ENCODE measurements at places on chromosomes 11 and 22.

GRCh38 chr11:72331761-72332160 lies 87.8 kb upstream of the PHOX2A start:
- no peak for DNase-seq

- no peak for DNase-seq
Observed at GRCh38 chr11:3074912-3075589, 17.8 kb upstream of the CARS1 start.

- DNase-seq, result no peak
Observed at GRCh38 chr22:48702573-48703264, 1125.0 kb downstream of the BRD1 start.

- DNase-seq, result no peak
Observed at GRCh38 chr11:66476173-66476840, 3.9 kb upstream of the DPP3 start.

DNA sequence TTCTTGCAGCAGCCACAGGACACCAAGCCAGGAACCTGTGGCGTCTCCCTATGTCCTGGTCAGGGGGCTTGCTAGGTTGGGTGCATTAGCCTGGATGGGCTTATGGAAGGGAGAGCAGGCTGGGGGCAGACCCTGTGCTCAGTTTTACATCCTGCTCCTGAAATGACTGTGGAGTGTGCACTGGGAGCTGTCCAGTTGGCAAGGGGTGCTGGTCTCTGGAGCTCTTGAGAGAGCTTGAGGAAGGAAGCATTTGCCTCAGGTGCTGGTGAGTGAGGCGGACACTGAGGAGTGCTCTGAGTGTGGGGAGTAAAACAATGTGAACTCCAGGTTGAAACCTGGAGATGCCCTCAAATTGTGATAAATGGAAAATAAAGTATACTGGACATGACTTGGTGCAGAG lies 3.4 kb downstream of the SCGB1D4 start:
- DNase-seq, result no peak

- no peak for DNase-seq
Observed at GRCh38 chr11:93686812-93687211, 25.3 kb downstream of the CEP295 start.

- no peak for DNase-seq
Observed at GRCh38 chr22:38303974-38304373, 13.3 kb downstream of the CSNK1E start.

DNA sequence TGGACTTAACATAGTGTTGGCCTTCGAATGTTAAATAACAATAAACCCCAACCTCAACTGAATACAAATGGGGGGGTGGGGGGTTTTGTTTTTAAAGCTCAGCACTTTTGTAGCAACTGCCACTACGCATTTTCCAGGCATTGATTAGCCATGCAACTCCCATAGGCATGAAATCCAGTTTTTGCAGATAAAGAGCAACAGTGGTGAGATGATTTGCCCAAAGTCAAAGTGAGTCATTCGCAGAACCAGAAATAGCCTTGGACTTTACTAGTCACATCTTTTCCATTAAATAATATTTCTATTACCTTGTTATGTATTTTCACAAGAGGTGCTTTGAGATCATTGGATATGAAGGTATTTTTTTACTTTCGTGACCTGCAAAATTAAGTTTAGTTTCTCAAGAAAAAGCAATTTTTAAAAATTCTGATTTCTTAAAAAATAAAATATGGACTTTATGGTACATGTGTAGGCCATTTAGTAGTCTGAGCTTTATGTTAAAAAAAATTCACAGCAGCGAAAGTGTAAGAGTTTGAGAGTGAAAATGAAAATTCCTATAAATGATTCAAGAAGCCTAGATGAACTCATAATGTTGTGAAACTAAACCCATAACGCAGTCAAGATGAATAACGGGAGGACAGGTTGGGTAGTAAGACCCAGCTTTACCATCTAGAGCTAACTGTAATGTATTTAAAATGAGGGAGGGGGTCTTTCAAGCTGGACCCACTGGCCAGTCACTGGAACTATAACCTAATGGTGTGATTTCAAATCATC lies 1.9 kb upstream of the PHF21A start:
- no peak for DNase-seq

Measured in activated CD8-positive, alpha-beta memory T cell treated with anti-CD3 and anti-CD28 coated beads, Interleukin-2, amount 50 U/mL, for 4 hours (primary cell).